Cerebellum (tissue), 4 donors: ENCODE measurements at places on chromosomes 4 and X. TPM values are rescaled to one million over a fixed set of nuclear protein-coding genes. Genes with fewer than 3 reads are reported as not detected.

GRCh38 chr4:85611661-85612060 lies 136.7 kb downstream of the ARHGAP24 start:
- DNase-seq = no peak

DNA sequence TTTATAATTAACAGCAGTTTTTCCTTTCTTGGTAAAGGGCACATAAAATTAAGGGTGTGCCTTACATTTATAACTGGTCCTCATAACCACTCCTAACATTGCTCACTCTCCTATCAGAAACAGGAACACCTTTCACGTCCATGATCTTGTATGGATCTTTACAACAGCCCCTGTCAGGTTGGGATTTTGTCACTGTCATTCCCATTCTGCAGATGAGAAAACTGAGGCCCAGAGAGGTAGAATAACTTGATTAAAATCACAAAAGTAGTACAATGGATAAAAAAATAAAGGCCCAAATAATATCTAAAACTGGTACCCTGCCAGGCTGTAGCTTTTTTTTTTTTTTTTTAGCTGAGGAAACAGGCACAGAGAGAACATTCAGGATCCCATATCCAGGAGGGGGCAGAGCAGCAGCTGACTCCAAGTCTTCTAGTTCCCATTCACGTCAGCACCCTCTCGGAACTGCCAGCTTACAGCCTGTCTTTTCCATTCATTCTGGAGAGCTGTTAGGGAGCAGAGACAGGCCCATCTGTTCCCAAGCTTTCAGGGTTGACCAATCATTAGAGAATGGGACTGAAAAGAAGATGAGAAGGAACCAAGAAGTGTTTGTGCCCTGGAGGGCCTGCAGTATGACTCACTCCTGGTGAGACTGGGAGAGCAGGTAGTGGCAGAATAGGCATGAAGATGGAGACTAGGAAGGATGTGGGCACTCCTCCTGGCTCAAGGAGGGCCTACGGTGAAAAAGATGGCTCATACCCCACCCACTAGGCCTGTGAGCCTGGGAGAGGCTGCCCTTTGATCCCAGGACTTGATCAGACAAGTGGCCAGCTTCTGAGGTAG lies 7.3 kb downstream of the SUV39H1 start:
- peak; percentile 51 for DNase-seq

GRCh38 chrX:134735015-134735414 lies 76.7 kb upstream of the PLAC1 start:
- DNase-seq = no peak

GRCh38 chr4:152626790-152627189 lies 53.0 kb downstream of the TMEM154 start:
- no peak for DNase-seq

DNA sequence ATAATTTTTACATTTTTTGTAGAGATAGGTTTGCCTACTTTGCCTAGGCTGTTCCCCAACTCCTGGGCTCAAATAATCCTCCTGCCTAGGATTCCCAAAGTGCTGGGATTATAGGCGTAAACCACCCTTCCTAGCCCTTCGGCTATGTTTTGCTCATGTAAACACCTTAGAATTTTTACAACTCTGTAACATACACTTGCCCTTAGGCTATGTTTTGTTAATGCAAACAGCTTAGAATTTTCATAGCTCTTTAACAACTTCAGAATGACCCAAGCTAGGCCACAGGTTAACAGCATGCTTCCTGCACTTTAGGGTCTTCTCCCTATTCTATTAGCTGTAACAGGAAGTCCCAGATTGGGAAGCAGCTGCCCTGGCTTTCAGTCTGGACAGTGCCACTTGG lies 24.2 kb downstream of the KLHL15 start:
- DNase-seq = no peak

DNA sequence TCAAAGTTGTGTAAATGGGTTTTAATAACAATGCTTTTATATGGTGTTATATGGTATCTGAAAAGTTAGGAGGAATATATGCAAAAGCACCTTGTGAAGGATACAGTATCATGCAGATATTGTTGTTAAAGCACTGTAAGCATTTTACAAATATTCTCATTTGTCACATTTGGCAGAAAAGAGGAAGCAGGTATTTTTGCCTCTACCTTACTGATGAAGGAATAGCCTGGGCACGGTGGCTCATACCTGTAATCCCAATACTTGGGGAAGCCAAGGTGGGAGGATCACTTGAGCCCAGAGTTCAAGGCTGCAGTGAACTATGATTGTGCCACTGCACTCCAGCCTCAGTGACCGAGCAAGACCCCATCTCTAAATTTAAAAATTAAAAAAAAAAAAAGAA lies 12.2 kb upstream of the GDPD2 start:
- DNase-seq = no peak

DNA sequence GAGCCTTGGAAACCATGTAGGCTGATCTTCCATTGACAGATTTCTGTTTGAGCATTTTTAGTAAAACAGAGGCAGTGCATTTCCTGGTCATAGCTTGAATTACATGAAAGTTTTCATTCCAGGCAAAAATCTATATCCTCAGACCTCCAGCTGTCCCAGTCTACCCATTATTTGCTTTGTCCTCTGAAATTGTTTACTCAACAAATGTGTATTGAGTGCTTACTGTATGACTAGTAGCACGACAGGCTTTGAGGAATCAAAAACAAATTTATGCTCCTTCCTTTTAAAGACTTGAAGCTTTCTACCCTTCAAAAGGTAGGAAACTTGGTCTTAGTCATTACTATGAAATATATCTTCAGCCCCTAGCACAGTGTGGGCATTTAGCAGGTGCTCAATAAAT lies 307.9 kb upstream of the IGFBP7 start:
- no peak for DNase-seq

DNA sequence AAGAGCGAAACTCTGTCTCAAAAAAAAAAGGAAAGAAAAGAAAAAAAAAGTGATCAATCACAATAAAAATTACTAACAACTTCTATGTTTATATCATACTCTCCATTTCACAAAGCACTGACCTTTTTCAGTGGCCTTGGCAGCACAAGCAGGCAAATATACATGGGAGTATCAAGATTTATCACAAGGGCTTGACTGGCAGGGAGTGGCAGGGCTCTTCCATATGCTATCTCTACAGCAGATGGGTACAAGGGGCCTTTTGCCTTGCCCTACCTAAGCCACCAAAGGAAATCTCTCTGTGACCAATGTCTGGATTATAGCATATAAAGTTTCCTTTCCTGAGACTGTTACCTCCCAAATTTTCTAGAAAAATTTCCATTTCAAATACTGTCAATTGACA lies 24.4 kb downstream of the TSPAN5 start:
- DNase-seq = no peak

DNA sequence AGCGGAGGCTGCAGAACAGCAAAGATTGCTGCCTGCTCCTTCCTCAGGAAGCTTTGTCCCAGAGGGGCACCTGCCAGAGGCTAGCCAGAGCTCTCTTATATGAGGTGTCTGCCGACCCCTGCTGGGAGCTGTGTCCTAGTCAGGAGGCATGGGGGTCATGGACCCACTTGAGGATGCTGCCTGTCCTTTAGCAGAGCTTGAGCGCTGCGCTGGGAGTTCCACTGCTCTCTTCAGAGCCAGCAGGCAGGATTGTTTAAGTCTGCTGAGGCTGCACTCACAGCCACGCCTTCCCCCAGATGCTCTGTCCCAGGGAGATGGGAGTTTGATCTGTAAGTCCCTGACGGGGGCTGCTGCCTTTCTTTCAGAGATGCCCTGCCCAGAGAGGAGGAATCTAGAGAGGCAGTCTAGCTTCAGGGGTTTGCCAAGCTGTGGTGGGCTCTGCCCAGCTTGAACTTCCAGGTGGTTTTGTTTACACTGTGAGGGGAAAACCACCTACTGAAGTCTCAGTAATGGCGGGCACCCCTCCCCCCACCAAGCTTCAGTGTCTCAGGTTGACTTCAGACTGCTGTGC lies 10.9 kb downstream of the DCK start:
- no peak for DNase-seq

- DNase-seq = no peak
Observed at GRCh38 chr4:6937754-6938153, 28.1 kb downstream of the TBC1D14 start.

GRCh38 chr4:67550857-67551256 lies 5.6 kb upstream of the CENPC start:
- no peak for DNase-seq

DNA sequence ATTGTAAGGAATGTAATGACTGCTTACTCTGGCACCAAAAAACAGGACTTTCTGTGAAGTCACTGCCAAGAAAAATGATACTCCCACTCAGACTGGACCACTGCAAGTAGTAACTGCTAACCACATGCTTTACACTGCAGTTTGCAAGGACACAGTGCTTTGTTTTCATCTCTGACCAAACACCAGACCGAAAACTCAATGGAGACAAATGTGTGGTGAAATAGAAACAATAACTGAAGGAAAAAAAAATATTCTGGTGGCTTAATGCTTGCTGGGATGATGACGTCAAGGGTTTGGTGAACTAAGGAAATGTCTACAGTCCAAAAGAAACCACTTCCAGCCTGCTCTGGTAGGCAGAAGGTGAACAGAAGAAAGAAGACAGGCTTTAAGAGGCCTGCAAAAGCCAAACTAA lies 13.2 kb downstream of the GPC4 start:
- no peak for DNase-seq

DNA sequence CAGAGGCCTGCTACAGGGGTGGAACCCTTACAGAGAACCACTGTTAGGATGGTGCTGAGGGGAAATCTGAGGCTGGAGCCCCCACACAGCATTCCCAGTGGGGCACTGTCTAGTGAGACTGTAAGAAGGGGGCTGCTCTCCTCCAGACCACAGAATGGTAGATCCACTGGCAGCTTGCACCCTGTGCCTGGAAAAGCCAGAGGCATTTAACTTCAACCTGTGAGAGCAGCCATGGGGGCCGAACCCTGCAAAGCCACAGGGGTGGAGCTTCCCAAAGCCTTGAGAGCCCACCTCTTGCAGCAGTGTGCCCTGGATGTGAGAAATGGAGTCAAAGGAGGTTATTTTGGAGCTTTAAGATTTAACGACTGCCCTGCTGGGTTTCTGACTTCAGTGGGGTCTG lies 159.4 kb downstream of the BMPR1B start:
- no peak for DNase-seq

DNA sequence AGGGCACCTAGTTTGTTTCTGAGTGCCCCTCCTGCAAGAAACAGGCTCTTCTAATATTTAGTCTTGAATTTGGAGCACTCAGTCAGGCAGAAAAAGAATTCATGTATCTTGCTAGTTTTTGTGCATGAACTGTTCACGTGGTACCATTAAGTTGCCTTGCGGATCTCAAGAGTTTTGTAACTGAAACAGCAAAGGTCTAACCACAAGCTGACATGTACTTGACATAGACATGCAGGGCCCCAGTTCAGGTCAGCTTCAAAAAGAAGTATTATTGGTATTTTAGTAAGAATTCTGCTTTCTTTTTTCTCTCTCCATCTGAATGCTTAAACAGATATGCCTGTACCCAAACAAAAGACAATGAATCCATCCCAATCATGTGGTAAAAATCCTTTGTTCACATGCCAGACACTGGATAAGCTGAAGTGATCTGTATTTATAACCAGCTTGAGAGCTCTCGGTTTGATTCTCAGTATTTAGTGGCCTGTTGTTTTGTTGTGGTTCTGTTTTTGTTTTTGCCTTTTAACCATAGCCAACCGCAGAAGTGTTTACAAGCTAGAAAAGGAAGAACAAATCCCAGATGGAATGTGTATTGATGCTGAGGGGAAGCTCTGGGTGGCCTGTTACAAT lies 13.0 kb downstream of the RGN start:
- DNase-seq = no peak

DNA sequence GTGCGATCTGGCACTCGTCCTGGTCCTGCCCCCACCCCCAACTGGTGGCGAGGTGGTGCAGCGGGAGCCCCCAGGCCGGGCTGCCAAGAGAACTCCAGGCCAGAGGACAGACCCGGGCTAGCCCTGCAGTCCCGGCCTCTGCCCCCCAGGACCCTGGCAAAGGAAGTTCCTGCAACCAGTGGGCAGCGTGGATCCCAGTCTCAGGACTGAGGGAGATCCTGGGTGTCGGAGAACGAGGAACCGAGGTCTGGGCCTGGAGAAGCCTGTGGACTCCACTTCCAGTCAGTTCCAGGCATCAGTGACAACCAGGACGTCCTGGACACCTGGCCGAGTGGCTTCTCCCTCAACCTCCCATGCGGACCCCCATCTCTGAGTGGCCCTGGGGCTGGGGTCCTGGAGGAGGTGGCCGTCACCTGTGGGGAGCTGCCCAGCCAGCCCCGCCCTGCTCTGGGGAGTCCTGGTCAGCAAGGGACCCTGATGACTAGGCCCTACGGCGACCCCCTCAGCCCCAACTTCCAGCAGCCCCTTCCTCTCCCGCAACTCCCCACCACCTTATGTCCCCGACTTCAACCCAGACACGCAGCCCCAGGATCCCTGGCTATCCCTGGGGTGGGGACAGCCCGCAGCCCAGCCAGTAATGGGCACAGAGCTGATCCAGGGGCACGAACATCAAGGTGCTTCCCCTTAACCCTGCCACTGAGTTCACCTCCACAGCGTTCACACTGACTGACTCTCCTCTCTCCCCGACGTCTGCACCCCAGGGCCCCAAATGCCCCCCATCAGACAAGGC lies 53.7 kb upstream of the NKX1-1 start:
- no peak for DNase-seq

DNA sequence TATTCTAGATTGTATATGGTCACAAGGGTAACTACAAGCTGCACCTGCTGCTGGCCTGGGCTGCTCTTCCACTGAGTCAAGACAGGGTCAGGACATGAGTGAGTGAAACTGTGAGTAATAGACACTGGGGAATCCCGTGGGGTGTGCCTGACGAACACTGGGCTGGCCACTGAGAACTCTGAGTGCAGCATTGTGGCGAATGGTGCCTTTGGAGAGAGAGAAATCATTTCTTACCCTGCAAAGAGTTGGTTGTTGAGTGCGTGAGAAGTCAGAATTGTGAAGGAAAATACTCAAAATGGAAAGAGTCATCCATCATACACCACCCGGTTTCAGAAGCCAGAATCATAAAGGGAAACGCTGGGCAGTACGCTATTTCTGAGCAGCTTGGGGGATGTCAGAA lies 43.1 kb upstream of the LSM6 start:
- DNase-seq = no peak

The GPM6B gene
- total RNA-seq = 308 TPM

GRCh38 chr4:150582873-150583286 lies 929 bp downstream of the MAB21L2 start:
- DNase-seq = no peak

GRCh38 chrX:153926552-153926857 lies 441 bp upstream of the ARHGAP4 start:
- no peak for DNase-seq

DNA sequence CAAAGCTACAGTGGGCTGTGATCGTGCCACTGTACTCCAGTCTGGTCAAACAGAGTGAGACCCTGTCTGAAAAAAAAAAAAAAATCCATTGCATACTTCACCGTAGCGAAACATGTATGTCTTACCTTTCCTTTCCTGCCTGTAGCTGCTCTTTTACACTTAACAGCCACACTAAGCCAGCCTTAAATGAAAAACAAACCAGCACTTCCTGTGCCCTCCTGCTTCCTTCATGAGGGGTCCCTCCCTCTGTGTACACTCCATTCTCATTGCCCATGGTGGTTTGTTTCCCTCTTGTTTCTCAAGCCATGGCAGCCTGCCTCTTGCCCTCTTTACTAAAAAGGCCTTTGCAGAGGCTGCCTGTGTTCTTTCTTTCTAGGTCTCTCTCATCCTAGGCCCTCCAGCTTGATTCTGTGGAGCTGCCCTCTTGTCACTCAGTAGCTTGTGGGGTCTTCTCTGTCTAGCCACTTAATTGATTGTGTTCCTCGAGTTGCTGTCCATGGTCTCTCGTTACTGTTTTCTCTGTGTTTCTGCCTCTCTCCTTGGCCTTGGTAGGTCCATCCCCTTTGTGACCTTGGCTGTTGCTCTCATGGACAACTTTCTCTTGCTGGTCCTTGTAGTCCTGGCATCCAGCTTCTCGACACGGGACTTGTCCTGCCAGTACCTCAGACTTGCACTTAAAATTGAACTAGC lies 52.1 kb upstream of the MSANTD1 start:
- no peak for DNase-seq
